ENCODE measurements at places on chromosomes 6 and 20.

- no peak for DNase-seq
Measured at GRCh38 chr6:68328156-68328555, 306.9 kb upstream of the ADGRB3 start.

- DNase-seq, result no peak
Measured at GRCh38 chr20:17584689-17585088, 14.8 kb downstream of the DSTN start.

DNA sequence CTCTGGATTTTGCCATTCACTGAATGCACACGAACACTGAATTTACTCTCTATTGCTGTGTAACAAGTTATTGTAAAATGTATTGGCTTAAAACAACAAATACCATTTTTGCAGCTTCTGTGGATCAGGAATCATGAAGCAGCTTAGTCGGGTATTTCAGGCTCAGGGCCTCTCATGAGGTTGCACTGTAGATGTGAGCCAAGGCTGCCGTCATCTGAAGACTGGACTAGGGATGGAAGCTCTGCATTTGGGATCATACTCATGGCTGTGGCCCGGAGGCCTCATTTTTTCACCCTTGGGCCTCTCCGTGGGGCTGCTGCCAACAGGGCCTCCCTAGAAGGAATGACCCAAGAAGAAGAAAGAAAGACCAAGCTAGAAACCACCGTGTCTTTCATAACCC, 492.4 kb upstream of the CDH4 start:
- DNase-seq, result no peak

DNA sequence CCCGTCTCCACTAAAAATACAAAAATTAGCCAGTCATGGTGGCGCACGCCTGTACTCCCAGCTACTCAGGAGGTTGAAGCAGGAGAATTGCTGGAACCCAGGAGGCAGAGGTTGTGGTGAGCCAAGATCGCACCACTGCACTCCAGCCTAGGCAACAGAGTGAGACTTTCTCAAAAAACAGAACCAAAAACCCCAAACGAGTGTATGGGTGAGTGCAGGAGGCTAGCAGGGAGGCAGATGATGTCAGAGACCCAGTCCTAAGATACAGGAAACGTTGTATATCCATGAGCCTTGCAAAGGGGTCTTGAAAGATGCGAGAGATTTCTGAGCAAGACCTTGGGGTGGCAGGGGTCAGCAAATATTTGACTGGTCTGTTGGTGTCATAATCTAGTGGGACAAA, 136.2 kb downstream of the JARID2 start:
- no peak for DNase-seq

DNA sequence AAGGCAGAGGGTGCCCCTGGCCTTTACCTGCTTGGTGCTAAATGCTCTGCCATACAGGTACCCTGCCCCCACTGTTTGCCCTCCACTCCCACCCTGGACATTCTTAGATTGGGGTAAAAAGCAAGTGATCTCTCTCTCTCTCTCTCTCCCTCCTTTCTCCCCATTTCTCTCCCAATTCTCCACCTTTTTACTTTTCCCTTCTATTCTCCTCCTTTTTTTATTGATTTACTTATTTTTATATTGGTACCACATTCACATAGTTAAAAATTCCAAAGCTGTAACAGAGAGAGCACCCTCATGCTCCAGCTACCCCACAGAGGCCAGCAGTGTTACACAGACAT, 37.7 kb upstream of the ID1 start:
- DNase-seq, result no peak

- DNase-seq, result no peak
Measured at GRCh38 chr6:56387621-56388414, 140.4 kb upstream of the COL21A1 start.

DNA sequence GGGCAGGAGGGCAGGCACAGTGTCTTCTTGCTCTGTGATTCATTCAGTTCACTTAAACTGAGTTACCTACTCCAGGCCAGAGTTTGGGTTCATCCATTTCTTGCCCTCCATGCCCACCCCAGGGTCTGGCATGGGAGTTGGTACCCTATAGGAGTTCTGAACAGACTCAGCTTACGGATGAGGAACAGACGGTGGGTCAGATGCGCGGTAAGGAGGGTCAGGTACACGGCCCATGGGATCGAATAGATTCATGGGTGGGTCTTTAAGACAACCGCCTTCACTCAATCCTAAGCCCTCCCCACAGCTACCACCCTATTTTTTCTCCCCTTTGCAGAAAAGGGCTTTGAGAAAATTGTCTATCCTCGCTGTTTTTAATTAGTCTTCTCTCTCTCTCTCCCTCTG, 13.1 kb upstream of the TRIB3 start:
- DNase-seq, result no peak

DNA sequence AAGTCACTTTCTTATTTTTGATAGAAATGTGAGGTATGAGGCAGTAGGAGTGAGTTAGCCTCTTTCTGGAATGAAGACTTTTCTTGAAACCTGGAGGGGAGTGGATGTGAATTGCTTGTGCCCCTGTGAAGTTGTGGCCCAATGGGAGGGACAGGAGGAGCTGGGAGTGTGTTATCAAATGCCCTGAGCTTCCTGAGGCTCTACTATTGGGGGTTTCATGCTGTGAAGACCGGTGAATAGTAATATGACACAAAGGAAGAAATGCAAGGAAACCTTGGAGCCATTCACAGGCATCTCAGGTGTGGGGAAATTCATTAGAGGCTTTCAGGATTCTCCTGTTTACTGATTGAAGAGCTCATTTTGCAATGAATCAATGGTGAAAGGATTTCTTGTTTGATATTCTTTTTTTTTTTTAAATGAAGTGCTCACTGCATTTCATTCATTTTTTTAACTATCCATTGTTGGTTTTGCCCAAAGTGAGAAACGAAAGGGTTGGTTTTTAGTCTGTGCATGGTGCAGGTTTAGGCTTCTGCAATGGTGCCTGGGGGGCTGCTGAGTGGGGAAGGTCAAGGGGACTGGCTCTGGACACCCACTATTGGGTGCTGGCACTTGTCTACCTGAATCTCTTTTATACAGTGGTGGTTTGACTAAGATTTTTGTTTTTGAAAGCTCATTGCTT, 8.2 kb downstream of the RNF144B start:
- no peak for DNase-seq

Data from activated gamma-delta T cell (primary cell).